ENCODE measurements at places on chromosomes 11 and 22. TPM values are rescaled to one million over a fixed set of nuclear protein-coding genes. Genes with fewer than 3 reads are reported as not detected.

Gene SCN4B
- total RNA-seq = 5.5 TPM

Gene ARFGAP2
- total RNA-seq = 121 TPM

Gene ARHGAP20
- total RNA-seq = 4.3 TPM

DNA sequence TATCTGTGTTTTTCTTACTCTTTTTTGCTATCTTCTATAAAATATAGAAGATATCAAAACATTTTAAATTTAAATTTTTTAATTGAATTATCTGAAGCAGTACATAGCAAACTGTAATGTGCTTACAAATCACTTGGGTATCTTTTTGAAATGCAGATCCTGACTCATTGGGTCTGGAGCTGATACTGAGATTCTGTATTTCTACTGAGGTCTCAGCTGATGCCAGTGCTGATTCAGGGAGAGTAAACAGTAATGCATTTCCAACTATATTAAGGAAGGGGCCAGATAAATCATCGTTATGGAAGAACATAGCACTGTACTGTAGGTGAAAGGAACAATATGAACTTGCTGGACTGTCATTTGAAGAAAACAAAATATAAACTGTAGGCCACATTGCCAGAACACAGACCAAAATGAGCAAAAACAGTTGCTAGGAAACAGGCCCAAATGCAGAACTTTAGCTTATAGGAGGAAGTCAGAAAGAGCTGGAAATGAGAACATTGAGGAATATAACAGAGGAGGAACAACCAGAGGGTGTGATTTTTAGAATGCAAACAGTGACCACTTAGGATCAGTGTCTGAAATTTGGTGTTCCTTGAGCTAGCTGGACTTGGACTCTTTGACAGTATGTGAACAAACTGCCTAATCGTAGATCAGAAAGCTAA is 3.3 kb downstream of the ARL14EP start:
- no peak for DNase-seq

GRCh38 chr11:68160100-68160695 is 39.0 kb upstream of the CHKA start:
- DNase-seq = no peak

DNA sequence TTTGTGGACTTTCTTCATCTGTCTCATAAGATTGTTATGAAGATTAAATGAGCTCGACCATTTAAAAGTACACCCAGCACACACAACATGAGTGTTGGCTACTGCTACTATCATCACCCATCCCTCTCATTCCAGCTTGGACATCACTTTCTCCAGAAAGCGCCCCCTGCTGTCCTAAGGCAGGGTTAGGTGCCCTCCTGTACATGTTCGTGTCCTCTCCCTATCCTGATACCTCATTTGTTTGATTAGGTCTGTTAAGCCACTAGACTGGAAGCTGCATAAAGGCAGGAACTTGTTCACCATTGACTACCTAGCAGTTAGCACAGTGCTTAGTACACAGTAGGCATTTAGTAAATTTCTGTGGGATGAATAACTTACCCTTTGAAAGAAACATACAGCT is 85.5 kb downstream of the ENTHD1 start:
- no peak for DNase-seq

GRCh38 chr22:42368379-42369249 is 63.6 kb downstream of the NFAM1 start:
- no peak for DNase-seq

DNA sequence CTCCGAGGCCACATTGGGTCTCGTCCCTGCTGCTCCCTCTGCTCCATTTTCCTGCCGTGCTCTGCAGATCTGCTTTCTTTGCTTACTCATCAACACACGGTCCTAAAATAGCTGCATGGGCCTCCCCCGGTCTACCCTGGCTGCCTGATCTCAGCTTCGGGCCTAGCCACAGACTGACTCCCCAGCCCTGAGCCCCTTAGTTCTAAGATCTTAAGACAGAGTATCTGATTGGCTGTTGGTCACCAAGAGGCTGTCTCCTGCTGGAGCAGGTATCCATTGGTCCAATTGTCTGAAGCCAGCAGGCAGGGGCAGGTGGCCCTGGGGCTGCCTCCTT is 53.7 kb upstream of the NECTIN1 start:
- no peak for DNase-seq

Data from upper lobe of left lung (tissue), 6 donors.